Tibial nerve (tissue), 4 donors: ENCODE measurements at places on chromosomes 13 and 19. TPM values are rescaled to one million over a fixed set of nuclear protein-coding genes. Genes with fewer than 3 reads are reported as not detected.

GRCh38 chr19:46220038-46220615 lies 9.4 kb upstream of the IGFL1 start:
- no peaks in the 10 kb centered on the region for H3K36me3 ChIP-seq
- H3K4me1 ChIP-seq, result peaks cover 17% of the 10 kb centered on the region
- H3K4me3 ChIP-seq, result no peak overlapping the region
- no peak overlapping the region for H3K27ac ChIP-seq
- no peaks in the 10 kb centered on the region for H3K27me3 ChIP-seq
- DNase-seq, result no peak

Gene LHB
- total RNA-seq, result not detected

GRCh38 chr13:83940742-83941141 lies 58.5 kb upstream of the SLITRK1 start:
- no peak overlapping the region for H3K27ac ChIP-seq
- H3K4me3 ChIP-seq, result no peak overlapping the region
- no peaks in the 10 kb centered on the region for H3K27me3 ChIP-seq
- H3K4me1 ChIP-seq, result no peaks in the 10 kb centered on the region

DNA sequence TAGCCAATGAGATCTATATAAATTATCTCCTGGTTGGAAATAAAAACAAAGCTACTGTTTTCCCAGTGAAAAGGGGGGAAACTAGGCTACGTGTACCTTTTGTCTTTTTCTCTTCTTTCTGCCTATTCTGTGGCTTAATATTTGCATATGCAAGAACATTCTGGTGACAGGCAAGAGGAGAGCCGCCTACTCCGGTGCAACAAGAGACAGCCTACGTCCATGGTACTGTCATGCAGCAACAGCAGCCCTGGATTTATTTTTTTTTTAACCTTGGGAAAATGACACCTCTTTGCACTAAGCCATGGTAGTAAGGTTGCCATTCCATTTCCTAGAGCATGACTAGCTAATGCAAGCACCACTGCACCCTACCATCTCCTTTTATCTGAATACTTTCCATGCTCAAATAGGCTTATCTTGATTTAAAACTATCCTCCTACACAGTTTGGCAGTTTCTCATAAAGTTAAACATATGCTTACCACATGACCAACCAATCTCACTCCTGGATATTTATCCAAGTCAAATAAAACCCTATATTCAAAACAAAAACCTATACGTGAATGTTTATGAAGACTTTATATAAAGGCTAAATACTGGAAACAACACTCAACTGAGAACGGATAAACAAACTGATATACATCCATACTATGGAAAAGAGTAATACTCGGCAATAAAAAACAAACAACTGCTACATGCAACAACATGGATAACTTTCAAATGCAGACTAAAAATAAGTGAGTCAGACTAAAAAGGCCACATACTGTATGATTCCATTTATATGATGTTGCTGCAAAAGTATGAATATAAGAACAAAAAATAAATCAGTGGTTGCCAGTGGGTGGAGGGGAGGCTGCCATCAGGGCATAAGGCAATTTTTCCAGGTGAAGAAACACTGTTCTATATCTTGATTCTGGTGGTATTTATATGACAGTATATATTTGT lies 17.3 kb downstream of the NUFIP1 start:
- no peak overlapping the region for H3K27ac ChIP-seq
- H3K4me3 ChIP-seq, result no peak overlapping the region
- H3K27me3 ChIP-seq, result no peaks in the 10 kb centered on the region
- peaks cover 5% of the 10 kb centered on the region for H3K4me1 ChIP-seq
- peaks cover 27% of the 10 kb centered on the region for H3K36me3 ChIP-seq

- no peak for DNase-seq
- peaks cover 17% of the 10 kb centered on the region for H3K4me1 ChIP-seq
- H3K36me3 ChIP-seq, result no peaks in the 10 kb centered on the region
- H3K4me3 ChIP-seq, result no peak overlapping the region
Measured at GRCh38 chr19:5969476-5969875, 8.5 kb downstream of the RANBP3 start.

Gene LRRC63
- total RNA-seq, result not detected

GRCh38 chr13:42649141-42649540 lies 75.2 kb downstream of the TNFSF11 start:
- no peaks in the 10 kb centered on the region for H3K36me3 ChIP-seq
- no peak for DNase-seq
- no peak overlapping the region for H3K4me3 ChIP-seq
- H3K27ac ChIP-seq, result no peak overlapping the region
- H3K27me3 ChIP-seq, result no peaks in the 10 kb centered on the region

DNA sequence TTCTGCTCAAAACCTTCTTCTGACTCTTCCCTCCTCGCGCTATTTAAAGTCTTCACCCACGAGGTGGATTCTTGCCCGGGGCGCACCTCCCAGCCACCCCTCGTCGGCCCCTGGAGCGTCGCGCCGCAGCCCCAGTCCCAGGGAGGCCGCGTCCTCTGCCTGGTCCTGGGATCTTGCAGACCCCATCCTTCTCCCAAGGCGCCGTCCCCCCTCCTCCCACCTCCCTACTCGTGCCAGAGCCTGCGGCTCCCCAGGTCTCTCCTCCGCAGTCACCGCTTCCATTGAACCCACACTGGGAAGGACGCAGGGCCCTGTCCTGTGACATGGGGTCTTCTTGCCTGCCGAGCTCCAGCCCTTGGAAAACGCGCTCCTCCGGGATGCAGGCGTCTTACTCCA lies 486 bp downstream of the ZNF808 start:
- H3K4me3 ChIP-seq, result peak overlapping the region; percentile 63
- no peaks in the 10 kb centered on the region for H3K36me3 ChIP-seq
- H3K4me1 ChIP-seq, result no peaks in the 10 kb centered on the region
- DNase-seq, result no peak
- H3K27ac ChIP-seq, result peak overlapping the region; percentile 91
- H3K27me3 ChIP-seq, result no peaks in the 10 kb centered on the region

DNA sequence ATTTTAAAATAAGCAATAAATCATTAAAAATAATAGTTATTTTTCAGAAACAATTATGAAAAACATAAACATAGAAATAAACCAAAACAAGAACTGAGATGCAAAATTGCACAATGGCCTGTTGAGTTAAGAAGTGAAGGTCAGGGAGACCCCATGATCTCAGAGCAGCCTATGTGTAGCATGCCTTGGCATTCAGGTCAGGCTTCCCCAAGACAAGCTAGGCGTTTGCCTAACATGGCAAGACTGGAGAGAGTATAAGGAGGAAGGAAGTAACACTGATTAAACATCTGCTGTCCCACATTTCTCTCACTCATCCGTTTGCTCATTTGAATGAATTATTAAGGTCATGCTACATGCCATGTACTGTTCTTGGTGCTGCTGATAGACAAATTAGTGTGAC lies 291.8 kb downstream of the TSHZ3 start:
- H3K27ac ChIP-seq, result no peak overlapping the region
- no peaks in the 10 kb centered on the region for H3K27me3 ChIP-seq
- no peak overlapping the region for H3K4me3 ChIP-seq
- no peak for DNase-seq
- H3K4me1 ChIP-seq, result no peaks in the 10 kb centered on the region

DNA sequence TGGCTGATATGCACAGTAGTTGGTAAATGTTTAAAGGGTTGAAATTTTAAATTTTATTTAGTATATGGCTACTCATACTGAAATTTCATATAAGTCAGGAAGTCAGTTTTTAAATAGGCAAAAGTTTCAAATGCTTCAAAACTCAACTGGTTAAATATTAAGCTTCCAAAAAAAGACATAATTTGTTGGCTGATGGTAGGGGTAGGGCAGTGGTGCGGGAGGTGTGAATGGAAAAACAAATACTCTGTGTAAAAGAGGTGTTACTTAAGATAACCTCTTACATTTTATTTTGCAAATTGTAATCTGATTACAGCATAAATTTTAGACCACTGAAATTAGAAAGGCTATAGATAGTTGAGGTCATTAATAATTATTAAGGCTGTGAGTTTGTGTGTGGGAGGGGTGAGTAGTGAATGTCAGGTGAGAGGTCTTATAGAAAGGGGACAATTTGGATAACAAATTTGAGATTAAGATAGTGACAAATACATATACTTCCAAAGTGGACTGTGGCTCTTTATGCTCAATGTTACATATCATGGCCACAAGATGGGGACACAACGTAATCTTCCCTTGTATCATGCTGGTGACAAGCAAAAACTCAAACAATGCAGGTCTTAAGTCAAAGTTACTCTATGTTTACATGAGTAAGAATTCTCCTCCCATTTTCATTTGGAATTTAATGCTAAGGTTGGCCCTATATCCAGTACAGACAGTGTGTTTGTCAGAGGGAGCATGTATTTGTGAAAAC lies 36.6 kb upstream of the OXGR1 start:
- no peak overlapping the region for H3K4me3 ChIP-seq
- H3K36me3 ChIP-seq, result no peaks in the 10 kb centered on the region
- H3K27ac ChIP-seq, result no peak overlapping the region
- no peak for DNase-seq
- no peaks in the 10 kb centered on the region for H3K4me1 ChIP-seq

DNA sequence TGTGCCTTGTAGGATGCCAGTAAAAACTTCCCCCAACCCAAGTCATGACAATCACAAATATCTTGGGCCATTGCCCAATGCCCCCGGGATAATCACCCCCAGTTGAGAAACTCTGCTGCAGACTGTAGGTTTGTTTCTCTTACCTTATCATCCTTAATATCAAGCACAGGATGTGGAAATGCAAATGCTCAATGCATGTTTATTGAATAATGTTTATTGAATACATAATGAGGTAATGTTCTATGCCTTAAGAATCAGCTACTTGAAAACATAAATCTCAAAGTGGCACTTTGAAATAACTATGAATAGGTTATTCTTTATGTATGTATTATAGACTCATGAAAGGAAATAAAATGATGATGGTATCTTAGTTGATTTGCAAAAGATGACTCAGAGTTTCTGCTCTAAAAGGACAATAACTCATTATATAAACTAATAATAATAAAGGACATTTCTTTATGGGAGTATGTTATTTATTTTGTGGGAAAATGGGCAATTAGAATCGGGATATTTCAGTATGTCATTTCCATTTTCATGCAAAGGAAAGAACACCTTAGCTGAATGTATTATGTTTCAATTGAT lies 414.2 kb downstream of the EFNB2 start:
- H3K4me3 ChIP-seq, result no peak overlapping the region
- no peak for DNase-seq
- H3K27me3 ChIP-seq, result no peaks in the 10 kb centered on the region
- no peaks in the 10 kb centered on the region for H3K36me3 ChIP-seq
- no peak overlapping the region for H3K27ac ChIP-seq

- H3K4me3 ChIP-seq, result no peak overlapping the region
- H3K4me1 ChIP-seq, result no peaks in the 10 kb centered on the region
- H3K27me3 ChIP-seq, result no peaks in the 10 kb centered on the region
- H3K36me3 ChIP-seq, result no peaks in the 10 kb centered on the region
- DNase-seq, result no peak
- no peak overlapping the region for H3K27ac ChIP-seq
Measured at GRCh38 chr13:100532090-100532766, 56.4 kb downstream of the GGACT start.

DNA sequence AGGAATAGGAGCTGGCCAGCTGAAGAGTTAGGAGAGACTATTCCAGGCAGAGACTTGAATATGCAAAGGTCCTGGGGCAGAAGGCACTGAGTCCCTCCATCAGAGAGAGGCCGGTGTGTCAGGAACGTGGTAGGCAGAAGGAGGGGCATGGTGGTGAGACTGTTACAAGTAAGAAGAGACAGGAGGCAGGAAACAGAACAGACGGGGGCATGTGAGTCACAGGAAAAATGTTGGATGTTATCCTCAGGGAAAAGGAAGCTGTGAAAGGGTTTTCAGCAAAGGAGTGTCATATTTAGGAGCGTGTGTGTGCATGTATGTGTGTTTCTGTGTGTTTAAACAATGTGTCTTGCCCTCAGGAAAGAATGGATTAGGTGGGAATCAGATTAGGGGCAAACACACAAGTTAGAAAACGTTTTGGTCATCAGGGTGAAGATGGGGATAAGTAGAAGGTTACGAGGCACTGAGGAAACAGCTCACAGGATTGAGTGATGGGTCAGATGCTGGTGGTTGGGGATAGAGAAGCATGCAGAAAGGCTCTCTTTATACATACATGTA lies 1.1 kb downstream of the EDDM13 start:
- H3K36me3 ChIP-seq, result no peaks in the 10 kb centered on the region
- H3K27ac ChIP-seq, result no peak overlapping the region
- no peak for DNase-seq
- no peaks in the 10 kb centered on the region for H3K4me1 ChIP-seq
- H3K27me3 ChIP-seq, result no peaks in the 10 kb centered on the region

DNA sequence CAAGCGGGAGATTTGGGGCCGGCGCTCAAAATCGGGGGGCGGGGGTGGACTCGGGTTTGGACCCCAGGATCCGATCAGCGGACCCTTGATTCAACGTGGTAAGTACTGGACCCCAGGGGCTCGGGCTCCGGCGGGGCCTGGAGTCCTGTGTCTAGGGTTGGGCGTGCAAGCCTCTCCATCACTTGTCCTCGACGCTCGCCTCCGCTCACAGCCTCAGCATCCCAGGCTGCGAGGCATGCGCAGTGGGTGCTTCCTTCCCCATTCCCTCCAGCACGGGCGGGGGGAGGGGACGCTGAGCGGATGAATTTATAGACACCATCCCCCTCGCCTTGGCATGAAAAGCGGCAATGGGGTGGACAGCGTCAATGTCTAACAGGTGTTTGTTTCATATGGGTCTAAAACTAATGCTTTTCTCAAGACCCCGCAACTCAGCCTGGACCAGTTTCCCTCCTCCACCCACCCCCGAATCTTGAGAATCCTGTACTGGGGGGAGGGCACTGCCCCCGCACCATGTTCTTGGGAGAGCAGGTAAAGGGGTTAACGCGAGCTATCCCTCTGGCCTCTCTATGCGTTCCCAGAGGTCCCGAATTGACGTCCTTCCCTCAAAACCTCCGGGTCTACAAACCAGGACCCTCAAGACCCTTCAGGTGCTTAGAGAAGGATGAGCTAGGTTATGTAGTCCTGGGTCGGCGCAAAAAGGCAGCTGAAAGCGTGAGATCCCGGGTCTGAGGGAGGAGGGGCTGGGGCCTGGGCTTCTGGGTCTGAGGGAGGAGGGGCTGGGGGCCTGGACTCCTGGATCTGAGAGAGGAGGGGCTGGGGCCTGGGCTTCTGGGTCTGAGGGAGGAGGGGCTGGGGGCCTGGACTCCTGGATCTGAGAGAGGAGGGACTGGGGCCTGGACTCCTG lies 579 bp downstream of the CPT1C start:
- no peak overlapping the region for H3K27ac ChIP-seq
- H3K27me3 ChIP-seq, result no peaks in the 10 kb centered on the region

Gene SIGLEC5
- total RNA-seq, result 2.1 TPM

- DNase-seq, result no peak
- H3K27me3 ChIP-seq, result no peaks in the 10 kb centered on the region
- H3K36me3 ChIP-seq, result no peaks in the 10 kb centered on the region
- no peak overlapping the region for H3K27ac ChIP-seq
- H3K4me3 ChIP-seq, result no peak overlapping the region
Measured at GRCh38 chr13:41271456-41272285, 8.3 kb upstream of the MTRF1 start.

Gene LIM2
- total RNA-seq, result not detected

GRCh38 chr19:49151267-49152118 lies 3.7 kb downstream of the HRC start:
- H3K4me3 ChIP-seq, result no peak overlapping the region
- H3K4me1 ChIP-seq, result peaks cover 25% of the 10 kb centered on the region
- no peaks in the 10 kb centered on the region for H3K36me3 ChIP-seq
- H3K27me3 ChIP-seq, result peaks cover 24% of the 10 kb centered on the region
- H3K27ac ChIP-seq, result peak overlapping the region; percentile 77
